ENCODE measurements at places on chromosomes 4 and X. TPM values are rescaled to one million over a fixed set of nuclear protein-coding genes. Genes with fewer than 3 reads are reported as not detected.

HTN1 gene
- not detected for total RNA-seq

- no peak for DNase-seq
Measured at GRCh38 chr4:139777757-139778156, 112.1 kb downstream of the MGST2 start.

- no peak for DNase-seq
Measured at GRCh38 chrX:22186165-22186564, 86.5 kb upstream of the CBLL2 start.

CENPI gene
- 1.4 TPM for total RNA-seq

DNA sequence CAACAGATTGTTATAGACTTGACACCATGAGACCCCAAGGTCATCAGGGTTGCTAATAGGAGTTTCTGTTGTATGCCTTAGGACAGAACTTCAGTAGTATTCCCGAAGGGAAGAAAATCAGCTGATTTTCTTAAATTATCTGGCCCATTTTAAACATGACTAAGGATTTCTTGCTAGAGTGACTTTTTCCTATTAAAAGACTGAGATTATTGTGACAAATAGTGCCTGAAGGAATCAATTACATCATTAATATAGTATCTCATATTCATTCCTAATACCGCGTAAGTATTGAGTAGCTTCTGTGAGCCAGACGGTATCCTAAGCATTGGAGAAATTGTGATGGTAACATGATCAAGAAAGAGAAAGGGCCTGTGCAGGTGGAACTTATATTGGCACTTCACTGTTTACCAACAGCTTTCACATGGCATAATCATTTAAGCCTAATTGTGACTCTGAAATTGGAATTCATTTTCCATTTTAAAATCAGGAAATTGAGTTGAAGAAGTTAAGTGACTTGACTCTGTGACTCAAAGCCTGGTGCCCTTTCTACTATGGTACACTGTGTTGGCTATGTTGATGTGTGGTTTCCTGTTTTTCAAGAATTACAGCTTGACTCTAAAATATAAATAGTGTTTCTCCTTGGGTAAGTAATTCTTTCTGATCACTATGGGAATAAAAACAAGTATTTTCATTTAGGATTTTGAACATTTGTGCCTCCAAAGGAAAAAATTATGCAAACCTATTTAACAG, 4.1 kb downstream of the AFF1 start:
- no peak for DNase-seq

DNA sequence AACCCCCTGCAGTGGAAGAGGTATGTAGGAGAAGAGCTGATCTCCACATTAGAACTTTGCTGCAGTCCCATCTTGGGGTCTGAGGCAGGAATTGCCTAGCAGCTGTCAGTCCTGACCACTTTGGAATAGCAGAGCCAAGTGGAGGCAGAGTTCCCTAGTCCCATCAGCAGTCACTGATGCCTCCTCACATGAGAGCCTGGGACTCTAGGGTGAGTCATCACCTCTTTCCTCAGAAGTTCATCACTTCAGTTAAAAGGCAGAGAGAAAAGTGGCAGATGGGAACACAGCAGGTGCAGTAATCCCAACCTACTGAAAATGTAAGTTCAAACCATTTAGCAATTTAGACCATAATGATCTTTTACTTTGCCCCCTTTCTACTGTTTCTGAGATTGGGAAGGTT, 73.9 kb upstream of the MED14 start:
- no peak for DNase-seq

Measured in mesenteric fat pad (tissue), 1 donor.